Psoas muscle (tissue), 8 donors: ENCODE measurements at places on chromosomes 1 and 21. TPM values are rescaled to one million over a fixed set of nuclear protein-coding genes. Genes with fewer than 3 reads are reported as not detected.

GRCh38 chr1:10973552-10973951, 38.9 kb upstream of the TARDBP start:
- peak; percentile 68 for DNase-seq

Gene FALEC
- 0.39 TPM for polyA plus RNA-seq

Gene PIGV
- 3.4 TPM for polyA plus RNA-seq

Gene EDARADD
- not detected for polyA plus RNA-seq

Gene OLFML3
- 6.4 TPM for polyA plus RNA-seq

Gene OR2T6
- polyA plus RNA-seq: not detected

Gene IL19
- not detected for polyA plus RNA-seq

Gene TYW3
- 21.5 TPM for polyA plus RNA-seq

Gene TCHHL1
- polyA plus RNA-seq: not detected
